ENCODE measurements at places on chromosomes 2 and 18.

GRCh38 chr2:19868224-19868623 is 33.6 kb downstream of the TTC32 start:
- DNase-seq, result no peak

- no peak for DNase-seq
Measured at GRCh38 chr18:69215161-69215560, 185.5 kb upstream of the DOK6 start.

DNA sequence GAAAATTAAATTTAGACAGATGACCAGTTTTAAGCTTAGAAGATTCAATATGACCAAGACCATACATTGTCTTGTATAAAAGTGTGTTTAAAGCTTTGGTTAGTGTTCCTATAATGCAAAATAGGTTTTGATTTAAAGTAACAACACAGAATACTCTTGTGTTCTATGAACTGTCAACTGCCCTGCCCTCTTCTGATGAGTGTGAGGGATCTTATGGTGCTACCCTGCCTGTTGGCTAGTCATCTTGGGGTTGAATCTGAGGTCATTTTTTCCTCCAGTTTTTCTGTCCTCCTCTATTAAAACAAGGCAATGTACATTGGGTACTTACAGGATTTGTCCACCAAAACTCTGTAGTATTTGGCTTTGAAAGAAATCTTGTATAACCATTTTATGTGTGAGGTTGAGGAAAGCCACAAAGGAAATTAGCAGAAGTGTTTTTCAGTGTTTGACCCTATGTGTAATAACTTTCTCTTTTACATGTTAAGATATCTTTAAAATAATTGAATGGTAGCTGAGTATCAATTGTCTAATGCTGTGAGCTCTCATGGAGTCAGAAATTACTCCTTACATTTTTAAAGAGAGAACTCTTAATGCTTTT is 129.1 kb downstream of the SPTBN1 start:
- DNase-seq, result no peak

DNA sequence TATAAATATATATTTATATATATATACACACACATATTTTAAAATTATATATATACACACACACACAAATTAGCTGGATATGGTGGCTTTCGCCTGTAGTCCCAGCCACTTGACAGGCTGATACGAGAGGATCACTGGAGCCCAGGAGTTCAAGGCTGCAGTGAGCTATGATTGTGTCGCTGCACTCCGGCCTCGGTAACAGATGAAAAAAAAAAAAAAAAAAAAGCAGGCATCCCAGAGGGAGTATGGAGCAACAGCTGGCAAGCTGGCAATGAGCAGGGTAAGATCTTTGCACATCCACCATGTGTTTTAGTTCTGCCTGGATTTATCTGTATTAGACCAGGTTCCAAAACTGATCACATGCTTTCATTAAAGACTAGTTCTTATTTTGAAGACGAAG is 170.1 kb downstream of the MAP2 start:
- DNase-seq, result no peak

DNA sequence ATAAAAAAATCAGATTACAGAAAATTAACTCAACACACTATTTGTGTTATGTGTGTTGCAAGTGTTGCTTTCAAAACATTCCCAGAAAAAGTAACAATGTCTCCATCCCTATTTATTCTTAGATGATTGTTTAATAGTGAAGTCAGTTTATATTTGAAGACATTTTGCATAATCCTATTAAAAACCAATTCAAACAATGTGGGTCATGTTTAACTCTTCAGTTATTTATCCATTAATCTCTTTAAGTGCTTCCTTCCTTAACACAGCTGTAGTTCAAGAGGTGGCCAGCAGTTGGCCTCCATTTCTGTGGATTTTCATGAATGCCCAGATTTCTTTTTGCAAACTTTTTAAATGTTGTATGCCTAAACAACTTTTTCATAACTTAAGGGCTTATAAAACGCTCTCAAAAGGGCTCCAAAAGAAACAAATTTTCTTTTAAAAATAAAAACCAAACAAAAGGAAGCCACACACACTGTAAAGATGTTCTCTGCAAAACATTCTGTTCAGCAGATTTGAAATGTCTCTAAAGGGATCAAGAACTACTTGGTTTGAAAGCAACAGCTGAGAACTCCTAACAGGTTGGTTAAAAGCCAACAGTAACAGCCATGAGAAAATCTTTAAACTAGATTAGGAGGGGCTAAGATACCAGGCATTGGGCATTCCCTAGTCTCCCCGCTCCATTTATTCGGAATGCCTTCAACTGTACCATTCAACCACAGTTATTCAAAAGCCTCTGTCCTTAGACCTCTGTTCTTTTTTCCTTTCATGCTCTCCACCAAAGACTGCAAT is 71.5 kb downstream of the THADA start:
- DNase-seq, result no peak

GRCh38 chr18:7658701-7659100 is 91.6 kb downstream of the PTPRM start:
- no peak for DNase-seq

DNA sequence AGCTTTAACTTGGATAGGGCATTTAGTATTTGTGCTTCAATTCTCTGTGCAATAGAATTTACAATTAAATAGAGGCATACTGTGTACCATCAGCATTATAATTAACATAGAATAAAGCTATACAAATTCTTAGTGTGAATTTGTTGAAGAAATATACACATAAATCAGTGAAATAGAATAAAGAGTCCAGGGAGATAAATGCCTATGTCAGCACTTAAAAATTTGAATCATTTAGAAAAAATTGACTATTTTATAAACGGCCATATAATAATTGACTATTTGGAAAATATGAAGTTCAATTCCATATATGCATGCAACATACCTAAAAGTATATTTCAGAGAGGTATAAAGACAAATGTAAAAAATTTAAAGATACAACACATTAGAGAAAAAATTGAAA is 348.7 kb downstream of the NR4A2 start:
- no peak for DNase-seq

GRCh38 chr2:152433289-152433688 is 98.3 kb downstream of the FMNL2 start:
- no peak for DNase-seq

DNA sequence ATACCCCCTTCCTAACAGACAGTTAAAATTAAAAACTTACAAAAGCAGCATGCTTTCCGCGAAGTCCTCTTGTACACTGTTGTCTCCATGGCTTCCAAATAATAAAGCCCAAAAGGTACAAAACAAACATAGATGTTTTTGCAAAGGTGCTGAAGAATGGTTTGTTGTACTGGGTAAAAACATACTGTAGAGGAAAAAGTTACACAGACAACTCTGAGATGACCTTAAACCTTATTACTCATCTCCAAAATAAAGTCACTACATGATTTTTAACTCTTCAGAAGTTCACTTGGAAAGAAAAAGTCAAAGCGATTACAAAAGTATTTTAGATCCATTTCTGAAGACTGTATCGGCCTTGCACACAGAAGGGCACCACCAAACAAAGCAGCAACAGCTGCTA is 6.1 kb downstream of the SLC35F5 start:
- DNase-seq, result no peak

GRCh38 chr2:37566517-37566981 is 104.9 kb downstream of the CDC42EP3 start:
- peak; percentile 44 for DNase-seq

GRCh38 chr2:10449838-10450691 is 1.9 kb upstream of the ODC1 start:
- DNase-seq, result no peak

- DNase-seq, result peak; percentile 98
Measured at GRCh38 chr2:101961338-101962191, 30.2 kb upstream of the IL1R2 start.

GRCh38 chr2:197071213-197071612 is 144.7 kb upstream of the PGAP1 start:
- DNase-seq, result no peak

- no peak for DNase-seq
Measured at GRCh38 chr2:35220461-35220860, 1135.1 kb upstream of the CRIM1 start.

DNA sequence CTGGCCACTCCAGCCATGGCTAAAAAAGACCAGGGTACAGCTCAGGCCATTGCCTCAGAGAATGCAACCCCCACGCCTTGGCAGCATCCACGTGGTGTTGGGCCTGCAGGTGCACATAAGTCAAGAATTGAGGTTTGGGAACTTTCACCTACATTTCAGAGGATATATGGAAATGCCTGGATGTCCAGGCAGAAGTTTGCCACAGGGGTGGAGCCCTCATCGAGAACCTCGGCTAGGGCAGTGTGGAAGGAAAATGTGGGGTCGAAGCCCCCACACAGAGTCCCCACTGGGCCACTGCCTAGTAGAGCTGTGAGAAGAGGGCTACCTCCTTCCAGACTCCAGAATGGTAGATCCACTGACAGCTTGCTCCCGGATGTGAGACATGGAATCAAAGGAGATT is 477.3 kb downstream of the LPIN1 start:
- DNase-seq, result no peak

- DNase-seq, result no peak
Measured at GRCh38 chr2:101162561-101163330, 11.6 kb upstream of the TBC1D8 start.

- DNase-seq, result peak; percentile 51
Measured at GRCh38 chr18:9684881-9685614, 23.1 kb upstream of the RAB31 start.

DNA sequence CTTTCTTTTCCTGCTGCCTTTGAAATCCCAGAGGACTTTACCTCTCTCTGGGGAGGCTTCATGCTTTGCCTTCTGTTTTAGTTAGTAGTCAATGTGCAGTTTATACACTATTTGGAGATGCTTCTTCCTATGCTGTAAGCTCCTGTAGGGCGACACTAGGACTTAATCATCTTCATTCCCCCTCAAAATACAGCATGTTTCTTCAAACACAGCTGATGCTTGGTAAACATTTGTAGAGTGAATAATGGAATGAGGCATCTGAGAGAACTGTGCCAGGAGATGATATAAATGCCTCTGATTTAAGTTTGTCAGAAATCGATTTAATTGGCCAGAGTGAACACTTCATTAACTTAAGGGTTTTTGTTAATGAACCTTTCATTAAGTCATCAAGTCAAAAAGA is 43.4 kb downstream of the LHCGR start:
- no peak for DNase-seq

DNA sequence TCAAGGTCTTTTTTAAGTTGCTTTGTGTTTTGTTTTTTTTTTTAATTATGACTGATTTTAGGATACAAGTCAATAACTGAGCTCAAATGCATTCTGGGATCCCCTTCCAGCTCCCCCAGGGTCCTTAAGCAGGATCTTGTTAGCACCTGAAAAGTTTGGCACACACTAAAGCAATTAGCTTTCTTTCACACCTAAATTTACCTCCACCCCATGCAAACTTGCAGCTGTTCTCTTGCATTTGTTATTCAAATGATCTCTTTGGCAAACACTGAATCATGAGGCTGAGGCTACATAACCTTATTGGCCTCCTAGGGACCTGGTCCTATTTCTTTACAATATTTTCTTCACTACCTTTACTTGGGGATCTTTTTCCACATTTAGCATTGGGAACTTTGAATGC is 2026.1 kb upstream of the CELF4 start:
- DNase-seq, result no peak

DNA sequence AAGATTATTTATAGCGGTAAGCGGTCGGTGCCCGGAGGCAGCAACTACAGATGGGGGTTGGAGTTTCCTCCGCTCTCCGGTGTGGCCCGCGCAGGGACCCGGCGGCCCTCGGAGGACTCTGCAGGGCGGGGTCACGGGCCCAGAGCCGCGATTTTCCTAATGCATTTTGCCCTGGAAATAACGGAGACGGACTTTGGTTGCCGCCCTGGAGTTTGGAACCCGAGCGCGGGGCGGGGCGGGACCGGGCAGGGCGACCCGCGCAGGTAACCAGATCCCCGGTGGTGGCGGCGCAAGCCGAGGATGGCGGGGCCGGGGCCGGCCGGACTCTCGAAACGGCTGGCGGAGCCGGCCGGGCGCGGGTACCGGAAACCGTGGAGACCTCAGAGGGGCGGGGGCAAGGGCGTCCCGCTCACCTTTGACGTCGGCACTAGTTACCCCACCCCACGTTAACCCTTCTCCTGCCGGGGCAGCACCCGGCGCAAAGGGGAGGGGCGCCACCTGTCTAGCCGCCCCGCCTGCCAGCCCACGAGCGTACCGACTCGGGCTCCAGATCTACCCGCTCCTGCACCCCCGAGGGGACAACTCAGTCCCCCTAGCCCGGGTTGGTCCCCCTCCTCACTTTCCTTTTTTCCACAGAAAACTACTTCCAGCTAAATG is 2.9 kb downstream of the CYP26B1 start:
- no peak for DNase-seq

DNA sequence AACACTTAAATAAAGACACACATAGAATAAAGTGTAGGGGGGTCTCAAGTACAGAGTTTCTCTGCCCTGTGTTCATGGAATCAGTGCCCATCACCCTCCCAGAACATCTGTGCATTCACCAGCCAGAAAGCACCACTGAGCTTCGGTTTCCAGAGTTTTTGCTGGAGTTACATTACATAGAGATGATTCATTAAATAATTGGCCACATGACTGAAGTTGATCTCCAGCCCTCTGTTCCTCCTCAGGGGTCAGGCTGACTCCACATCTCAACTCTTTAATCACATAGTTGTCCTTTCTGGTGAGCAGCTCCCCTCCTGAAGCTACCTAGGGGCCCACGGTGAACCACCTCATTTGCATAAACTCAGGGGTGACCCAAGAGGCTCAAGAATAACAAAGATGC is 129.8 kb downstream of the METTL4 start:
- DNase-seq, result no peak

- no peak for DNase-seq
Measured at GRCh38 chr2:216810399-216811160, 49.3 kb downstream of the TNP1 start.

- DNase-seq, result no peak
Measured at GRCh38 chr2:240499309-240500301, 58.2 kb downstream of the ANKMY1 start.

DNA sequence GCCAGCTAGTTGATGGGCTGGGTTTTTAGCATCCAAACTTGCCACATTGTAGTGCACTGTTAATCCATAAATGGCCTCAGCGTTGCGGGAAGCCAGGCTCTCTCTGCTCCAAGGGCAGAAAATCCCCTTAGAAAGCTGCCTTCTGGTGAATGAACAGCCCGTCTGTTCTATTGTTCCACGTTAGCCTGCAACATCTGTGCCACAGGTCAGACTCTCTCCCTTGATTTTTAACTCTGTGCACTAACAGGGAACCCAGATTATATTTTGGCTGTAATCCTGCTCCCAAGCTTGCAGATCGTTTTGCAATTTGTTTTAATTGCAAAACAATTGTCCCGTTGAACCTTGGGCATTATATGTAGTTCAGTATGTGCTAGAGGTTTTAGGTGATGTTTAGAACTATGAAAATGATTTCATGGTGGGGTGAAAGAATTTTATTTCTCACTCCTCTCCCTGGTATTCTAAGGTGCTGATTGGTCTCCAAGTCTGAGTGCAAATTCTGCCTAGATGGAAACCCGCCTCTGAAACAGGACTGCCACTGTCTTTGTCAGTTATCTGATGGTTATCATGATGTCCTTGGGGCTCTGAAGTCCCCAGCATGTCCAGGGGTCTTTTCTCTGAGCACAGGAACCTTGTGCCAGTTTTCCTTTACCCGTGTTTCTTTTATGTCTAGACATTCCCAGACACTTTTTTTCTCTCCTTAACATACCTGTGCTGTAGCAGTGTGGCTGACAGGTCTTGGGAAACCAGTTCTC is 106.6 kb downstream of the MAP4K4 start:
- DNase-seq, result no peak

- DNase-seq, result no peak
Measured at GRCh38 chr2:624551-625347, 52.5 kb downstream of the TMEM18 start.

- no peak for DNase-seq
Measured at GRCh38 chr2:65660340-65660739, 227.9 kb upstream of the SPRED2 start.

- DNase-seq, result no peak
Measured at GRCh38 chr18:12531749-12532148, 124.0 kb downstream of the PRELID3A start.

- no peak for DNase-seq
Measured at GRCh38 chr2:104433657-104434056, 420.3 kb upstream of the POU3F3 start.
